Dermis blood vessel endothelial cell (primary cell): ENCODE measurements at places on chromosomes 7 and 10.

- DNase-seq: no peak
These were observed 208.8 kb downstream of the KCNMA1 start for GRCh38 chr10:77428691-77429395.

DNA sequence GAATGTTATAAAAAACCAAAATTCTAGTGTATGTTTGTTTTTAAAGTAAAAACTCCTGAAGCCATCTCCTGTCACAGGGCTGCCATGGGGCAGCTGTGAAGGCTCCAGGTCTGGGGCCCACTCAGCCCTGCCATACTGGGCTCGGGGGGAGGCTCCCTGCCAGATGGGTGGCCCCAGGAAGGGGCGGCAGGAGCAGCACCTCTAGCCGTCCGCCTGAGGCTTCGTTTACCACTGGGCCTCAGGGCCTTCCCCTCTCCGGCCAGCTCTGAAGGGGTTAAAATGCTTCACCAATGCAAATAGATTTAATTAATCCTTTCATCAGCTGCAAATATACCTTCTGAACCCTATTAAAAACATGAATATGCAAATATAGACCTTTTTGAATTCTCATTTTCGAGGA, 139.0 kb downstream of the ELFN1 start:
- DNase-seq: no peak

DNA sequence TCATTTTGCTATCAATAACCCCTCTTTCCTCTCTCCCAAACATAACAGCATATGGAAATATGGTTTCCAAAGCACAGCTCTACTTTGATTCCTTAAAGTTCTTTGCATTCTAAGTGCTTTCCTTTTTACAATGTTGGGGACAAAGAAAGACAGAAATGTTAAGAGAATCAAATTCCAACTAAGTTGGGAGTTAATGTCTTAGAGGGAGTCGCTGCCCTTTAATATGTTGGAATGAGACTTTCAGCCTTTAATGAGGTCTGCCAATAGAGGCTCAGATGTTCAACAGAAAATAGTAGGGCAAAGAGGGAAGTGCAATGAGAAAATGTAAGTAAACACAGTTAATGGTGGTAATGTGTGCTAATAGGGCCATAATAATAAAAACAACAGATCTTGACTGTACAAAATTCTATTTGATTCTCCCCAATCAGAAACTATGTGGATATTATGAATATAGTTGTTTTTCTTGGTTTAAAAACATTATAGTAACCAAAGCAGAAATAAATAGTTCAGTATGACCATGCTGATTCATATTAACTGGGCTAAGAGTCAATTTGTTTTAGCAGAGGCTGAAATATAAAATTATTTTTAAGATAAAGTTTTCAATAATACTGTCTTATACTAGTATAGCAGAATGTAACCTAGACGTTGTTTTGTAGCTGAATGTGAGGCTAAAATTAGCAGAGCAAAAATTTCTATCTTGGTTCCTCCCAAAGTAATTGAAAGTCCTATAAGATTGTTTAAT, 10.3 kb downstream of the HYCC1 start:
- no peak for DNase-seq

- DNase-seq: peak; percentile 88
These were observed 16.0 kb downstream of the PAPSS2 start for GRCh38 chr10:87675396-87676376.

DNA sequence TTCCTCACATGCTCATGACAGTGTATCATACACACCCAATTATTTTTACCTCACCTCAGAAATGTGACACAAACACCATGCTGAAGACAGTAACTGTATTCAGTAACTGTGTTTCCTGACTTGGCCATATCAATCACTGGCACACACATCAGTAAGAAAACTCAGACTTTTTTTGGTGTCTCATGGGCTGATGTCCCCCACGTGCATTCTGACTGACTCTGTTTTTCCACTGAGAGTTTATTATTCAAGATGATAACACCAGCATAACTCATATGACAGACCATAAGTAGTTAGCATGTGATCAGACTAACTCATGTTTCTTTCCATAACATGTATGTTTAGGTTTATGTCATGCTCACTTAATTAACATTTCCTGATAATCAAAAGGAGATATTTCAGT, 124.8 kb downstream of the CD36 start:
- no peak for DNase-seq

GRCh38 chr10:8240861-8241260, 186.4 kb downstream of the GATA3 start:
- no peak for DNase-seq

GRCh38 chr10:121593281-121594075, 4.8 kb downstream of the FGFR2 start:
- DNase-seq: no peak

DNA sequence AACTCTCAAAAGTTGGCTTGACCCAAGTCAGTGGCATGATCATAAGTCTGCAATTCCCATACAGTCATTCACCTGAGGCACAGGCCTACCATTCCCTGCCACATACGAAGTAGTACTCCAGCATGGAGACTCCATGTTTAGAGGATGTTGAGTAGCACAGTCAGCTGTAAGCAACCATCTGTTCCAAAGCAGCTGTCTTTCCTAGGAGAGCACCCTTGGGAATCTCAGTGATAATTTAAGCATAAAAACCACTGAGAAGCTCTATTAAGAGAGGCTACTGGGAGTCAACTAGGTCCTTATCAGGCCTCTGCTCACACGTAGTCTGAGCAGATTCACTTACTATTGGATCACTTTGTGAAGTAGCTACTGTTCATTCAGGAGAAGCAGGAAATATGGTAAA, 61.6 kb upstream of the UNC5B start:
- DNase-seq: no peak

DNA sequence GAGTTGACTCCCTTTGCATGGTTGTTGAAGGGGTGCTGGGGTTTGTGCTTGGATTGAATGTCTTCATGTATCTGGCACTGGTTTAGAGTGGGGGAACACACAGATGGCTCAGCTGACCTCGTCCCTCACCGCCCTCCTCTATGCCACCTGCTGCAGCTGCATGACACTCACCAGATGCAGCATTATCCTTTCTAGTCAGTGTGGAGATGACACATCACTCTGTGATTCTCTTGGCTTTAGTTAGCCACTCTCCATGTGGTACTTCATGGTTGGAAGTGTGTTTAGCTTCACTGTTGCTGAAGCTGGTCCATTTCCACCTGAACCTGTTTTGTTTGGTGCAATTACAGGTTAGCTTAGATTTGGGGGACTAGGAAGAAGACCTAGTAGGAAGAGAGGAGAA, 56.3 kb upstream of the BMPER start:
- DNase-seq: no peak

DNA sequence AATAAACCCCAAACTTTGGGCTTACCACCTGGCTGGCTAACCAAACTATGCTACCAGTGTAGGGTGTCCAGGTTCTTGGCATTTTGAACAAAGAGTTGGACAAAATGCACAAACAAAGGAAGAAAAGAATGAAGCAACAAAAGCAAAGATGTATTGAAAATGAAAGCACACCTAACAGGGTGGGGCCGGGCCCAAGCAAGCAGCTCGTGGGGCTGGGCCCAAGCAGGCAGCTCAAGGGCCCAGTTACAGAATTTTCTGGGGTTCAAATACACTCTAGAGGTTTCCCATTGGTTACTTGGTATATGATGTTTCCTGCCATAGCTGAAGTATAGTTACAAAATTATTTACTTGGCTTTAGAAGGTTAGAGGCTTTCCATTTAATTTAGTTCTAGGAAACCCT, 15.7 kb downstream of the ACADSB start:
- no peak for DNase-seq

DNA sequence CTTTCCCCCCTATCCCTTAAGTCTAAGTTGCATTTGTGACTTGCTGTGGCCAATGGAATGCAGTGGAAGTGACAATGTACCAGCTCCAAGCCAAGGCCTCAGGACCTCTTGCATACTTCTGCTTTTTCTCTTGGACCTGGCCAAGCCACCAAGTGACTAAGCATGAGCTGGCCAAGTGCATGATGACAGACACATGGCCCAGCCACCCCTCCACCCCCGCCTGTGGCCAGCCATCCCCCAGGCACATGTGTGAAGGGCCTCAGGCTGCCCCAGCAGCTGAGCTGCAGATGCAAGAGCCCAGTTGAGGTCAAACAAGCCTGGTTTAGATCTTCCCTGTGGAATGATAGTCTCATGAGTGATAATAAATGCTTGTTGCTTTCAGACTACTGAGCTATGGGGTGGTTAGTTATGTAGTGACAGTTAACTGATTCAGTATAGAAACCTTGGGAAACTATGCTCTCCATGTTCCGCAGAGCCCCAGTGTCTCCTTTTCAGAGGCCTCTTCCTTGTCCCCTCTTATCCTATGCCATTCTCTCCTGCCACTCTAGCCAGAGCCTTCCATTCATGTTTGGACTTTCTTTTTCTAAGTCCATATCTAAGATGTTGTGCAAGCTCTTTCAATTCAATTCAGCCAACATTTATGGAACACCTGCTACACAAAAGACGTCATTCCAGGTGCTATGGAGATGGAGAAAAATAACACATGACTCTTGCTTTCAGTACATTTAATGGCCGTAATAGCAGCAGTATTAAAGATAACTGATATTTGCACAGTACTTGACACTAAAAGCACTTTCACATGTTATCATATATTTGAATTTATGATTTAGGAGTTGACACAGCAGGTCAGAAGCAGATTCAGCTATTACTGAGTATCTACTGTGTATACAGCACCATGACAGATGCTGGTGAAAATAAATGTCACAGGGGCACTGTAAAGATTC, 55.5 kb upstream of the LOXL4 start:
- DNase-seq: peak; percentile 44
